ENCODE measurements at places on chromosomes 2 and 18. TPM values are rescaled to one million over a fixed set of nuclear protein-coding genes. Genes with fewer than 3 reads are reported as not detected.

DNA sequence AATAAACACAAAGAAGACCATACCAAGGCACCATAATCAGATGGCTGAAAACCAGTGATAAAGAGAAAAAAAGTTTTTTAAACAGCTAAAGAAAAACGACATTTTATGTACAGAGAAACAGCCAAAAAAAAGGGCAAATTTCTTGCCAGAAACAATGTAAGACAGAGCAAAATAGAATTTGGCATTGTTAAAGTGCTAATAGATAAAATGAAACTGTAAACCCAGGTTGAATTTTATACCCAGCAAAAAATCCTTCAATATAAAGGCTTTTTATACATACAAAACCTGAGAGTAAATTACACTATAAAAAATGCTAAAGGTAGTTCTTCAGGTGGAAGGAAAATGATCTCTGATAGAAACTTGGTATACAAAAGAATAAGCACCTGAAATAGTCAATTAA, 45.7 kb downstream of the FAM117B start:
- DNase-seq = no peak

DNA sequence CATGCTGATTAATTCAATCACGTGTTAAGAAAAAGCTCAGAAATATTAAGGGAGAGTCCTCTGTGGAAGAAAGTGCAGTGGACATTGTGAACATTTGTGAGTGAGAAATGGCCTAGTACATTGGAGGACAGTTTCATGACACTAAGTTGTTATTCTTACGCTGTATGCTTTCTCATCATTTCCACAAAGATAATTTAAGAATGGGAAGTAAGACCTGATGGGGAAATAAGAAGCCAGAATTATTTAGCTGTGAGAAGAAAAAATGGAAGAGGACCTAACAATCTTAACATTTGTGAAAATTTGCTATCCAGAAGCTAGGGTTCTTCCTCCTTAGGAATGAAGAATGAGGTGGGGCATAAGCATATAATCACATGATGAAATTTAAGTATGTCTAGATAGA, 15.2 kb upstream of the RAPH1 start:
- no peak for DNase-seq

DNA sequence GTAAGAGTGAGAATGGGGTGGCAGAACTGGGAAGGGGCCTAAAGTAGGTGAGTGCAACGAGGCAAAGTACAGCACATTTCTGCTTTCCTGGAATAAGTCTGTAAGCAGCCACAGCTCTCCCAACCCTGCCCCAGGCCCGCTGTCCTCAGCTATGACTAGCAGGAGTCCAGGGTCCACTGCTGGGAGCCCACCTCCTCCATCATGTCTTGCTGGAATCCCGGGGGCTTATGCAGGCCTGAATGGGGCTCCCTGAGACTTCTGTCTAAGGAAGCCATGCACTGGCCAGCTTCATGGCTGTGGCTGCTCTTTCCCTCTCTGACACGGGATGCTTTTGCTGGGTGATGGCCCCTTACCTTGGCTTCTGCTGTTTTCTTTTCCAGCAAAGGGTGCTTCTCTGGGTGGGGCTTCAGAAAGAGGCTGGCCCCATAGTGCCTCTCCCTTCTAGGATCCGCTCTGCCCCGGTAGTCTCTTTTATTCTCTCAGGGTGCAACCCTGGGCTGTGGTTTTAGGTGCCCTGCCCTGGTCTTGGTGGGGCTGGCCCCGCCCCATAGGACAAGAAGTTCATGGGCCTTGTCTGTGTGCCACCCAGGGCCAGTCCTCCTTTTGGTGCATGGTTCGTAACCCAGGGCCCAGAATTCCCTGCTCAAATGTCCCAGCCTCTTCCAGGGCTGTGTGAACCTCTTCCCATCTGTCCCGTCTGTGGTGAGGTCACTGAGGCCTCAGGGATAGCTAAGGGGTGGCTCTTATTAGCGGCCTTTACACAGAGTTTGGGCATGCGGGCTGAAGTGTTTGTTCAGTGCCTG, 33.8 kb upstream of the POLE4 start:
- DNase-seq = no peak

GRCh38 chr2:55856936-55857335, 66.6 kb downstream of the EFEMP1 start:
- peak; percentile 49 for DNase-seq

The BABAM2 gene
- 36.0 TPM for total RNA-seq

GRCh38 chr2:220310451-220310861, 683.0 kb downstream of the SLC4A3 start:
- no peak for DNase-seq

DNA sequence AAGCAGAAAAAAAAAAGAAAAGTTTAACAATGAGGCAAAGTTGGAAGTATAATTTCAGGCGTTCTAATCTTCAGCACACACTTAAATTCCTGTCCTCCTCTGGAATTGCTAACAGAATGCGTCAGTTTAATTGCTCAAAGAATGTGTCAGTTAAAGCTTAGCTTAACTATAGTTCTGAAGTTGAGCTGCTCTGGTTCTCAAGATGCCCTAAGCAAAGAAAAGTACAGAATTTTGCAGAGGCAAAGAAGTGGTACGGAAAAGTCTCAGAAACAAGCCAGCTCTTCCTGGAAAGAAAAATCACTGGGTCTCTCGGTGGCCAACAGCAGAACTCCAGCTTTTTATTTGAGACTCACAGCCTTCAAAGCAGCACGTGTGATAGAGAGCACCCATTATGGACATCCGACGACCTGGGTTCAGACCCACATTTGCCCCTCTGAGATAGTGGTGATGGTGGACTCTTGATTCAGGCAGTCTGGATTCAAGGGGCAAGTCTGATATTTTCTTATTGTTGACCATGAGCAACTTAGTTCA, 22.2 kb upstream of the MYO3B start:
- peak; percentile 14 for DNase-seq

DNA sequence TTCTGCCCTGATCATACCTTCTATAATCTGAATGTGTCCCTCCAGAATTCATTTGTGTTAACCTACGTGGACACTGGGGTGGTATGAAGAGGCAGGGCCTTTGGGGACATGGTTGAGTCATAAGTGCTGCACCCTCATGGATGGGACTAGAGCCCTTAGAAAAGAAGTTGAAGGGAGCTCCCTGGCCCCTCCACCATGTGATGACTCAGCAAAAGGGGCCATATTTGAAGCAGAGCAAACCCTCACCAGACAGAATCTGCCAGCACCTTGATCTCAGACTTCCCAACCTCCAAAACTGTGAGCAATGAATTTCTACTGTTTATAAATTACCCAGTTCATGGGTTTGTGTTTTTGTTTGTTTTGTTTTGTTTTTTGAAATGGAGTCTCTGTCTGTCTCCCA, 33.4 kb upstream of the CD207 start:
- no peak for DNase-seq
